ENCODE measurements at places on chromosomes 12 and 14. TPM values are rescaled to one million over a fixed set of nuclear protein-coding genes. Genes with fewer than 3 reads are reported as not detected.

DNA sequence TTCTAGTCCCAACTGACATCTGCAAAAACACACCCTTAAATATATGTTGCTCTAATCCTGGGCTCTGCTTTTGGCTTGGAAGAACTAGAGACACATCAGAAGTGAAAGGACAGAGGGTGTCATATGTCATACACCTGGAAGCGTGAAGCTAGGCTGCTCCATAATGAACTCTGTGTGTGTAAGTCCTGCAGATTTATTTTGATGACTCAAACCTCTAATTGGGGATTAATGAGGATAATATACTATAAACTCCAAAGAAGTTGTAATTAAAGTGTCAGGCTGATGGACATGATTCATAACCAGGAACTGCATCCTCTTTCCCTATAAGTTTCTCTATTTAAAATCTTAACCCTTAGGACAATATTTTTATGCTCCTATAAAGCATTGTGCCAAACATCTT is 4.4 kb upstream of the KCNK10 start:
- DNase-seq = no peak

GRCh38 chr12:45418520-45418919 is 202.6 kb downstream of the ANO6 start:
- DNase-seq = no peak

DNA sequence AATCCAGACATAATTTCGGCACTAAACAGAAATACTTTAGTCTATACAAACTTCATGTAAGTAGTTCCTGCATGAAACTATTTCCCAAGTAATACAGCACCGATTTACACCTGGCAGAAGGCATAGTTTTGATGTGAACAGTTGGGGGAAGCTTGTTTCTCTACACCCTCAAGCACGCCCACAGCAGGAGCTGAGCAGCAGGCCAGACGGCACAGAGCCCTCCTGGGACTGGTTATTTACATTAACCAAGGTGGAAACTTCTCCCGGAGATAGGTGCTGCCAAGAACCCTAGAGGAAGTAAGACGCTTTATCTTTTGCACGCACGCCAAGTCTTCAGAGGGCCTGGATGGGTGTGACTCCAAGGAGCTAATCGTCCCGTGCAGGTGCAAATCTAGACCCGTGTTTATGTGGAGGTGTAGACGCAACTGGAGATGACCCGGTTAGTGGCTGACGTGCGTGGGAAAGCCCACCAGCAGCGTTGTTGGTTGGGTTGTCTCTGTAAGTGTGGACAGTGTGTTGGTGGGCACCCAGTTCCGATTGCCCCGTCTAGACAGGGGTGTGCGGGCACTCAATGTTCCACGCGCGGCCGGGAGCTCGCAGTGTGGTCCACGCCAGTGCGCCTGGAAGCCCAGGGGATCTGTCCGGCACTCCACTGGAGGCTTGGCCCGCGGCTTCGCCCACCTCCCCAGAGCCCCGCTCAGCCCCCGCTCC is 767 bp upstream of the TCP11L2 start:
- DNase-seq = no peak

DNA sequence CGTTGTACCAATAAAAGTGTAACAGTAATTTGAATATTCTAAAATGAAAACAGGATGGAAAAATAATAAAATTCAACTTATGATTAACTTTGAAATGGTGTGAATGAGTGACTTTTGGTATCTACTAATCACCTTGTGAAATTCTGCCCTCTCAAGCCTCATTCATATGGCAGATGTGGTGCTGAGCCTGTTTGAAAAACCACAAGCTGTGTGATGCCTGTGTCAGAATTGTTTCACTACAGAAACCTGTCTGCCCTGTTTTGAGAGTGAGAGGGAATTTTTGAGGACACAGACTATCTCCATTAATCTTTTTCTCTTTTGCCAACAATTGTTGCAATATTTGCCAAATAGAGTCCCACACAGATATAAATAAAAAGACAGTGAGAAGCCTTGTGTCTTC is 3.9 kb upstream of the RNU6-7 start:
- DNase-seq = no peak

The DDIT3 gene
- 30.1 TPM for polyA plus RNA-seq
